ENCODE measurements at places on chromosomes 1 and 21.

DNA sequence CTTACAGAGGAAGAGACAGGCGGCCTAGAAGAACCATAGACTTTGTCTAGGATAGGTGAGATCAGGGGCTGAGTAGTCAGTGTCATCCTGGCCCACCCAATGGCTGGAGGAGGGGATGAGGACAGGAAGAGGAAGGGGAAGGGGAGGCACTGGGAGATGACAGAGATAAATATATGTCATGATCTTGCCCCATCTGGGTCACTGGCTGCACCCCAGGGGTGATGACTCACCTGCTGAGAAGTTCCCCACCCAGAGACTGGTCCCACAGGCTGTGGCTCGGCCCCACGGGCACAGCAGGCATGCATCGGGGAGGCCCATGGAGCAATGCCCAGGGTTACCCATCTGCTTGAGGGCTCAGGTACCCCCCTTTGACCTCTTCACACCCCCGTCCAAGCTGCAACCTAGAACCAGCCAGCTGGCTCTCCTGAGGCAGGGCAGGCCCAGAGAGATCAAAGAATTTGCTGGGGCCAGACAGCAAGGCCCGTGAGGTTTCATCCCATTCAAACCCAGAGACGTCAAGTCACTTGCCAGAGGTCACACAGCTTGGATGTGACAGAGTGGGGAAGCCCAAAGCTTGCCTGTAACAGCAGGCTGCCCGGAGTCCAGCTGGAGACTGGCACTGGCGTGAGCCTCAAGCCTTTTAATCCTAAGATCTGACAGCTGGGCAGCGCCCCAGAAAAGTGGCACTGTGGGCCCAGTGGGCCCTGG lies 34.7 kb upstream of the CASZ1 start:
- DNase-seq: no peak

GRCh38 chr1:72023063-72023930 lies 259.0 kb downstream of the NEGR1 start:
- DNase-seq: no peak

- DNase-seq: no peak
Measured at GRCh38 chr1:159067699-159068621, 8.6 kb downstream of the AIM2 start.

- DNase-seq: no peak
Measured at GRCh38 chr1:6273380-6273891, 12.5 kb upstream of the GPR153 start.

DNA sequence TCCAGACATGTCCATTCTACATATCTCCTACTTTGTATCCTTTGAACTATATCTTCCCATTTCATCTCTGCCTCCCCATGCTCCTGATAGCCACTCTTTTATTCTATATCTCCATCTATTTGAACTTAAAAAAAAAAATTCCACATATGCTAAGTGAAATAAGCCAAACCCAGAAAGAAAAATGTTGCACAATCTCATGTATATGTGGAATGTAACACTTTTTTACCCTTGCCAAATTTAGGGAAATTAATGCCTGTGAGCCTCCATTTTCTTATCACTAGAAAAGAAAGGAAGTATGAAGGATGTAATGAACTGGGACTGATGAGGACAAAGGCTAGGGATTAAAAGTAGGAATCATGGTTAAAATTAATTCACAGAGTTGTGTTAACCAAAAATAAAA lies 53.5 kb downstream of the RGS13 start:
- no peak for DNase-seq

- DNase-seq: no peak
Measured at GRCh38 chr1:158813164-158813563, 18.0 kb upstream of the MNDA start.

- no peak for DNase-seq
Measured at GRCh38 chr1:230747890-230748800, 957 bp downstream of the CAPN9 start.

- DNase-seq: no peak
Measured at GRCh38 chr21:44051462-44051941, 39.4 kb downstream of the TRAPPC10 start.

- DNase-seq: no peak
Measured at GRCh38 chr1:42739753-42740700, at the start of gene CLDN19. Gene CLDN19 (minus strand): TSS chr1:42740236. CDS start chr1:42740063, 173 bp downstream.

- DNase-seq: no peak
Measured at GRCh38 chr1:90394247-90394646, 322.9 kb downstream of the BARHL2 start.

GRCh38 chr1:56175211-56175610 lies 404.2 kb downstream of the PLPP3 start:
- no peak for DNase-seq

DNA sequence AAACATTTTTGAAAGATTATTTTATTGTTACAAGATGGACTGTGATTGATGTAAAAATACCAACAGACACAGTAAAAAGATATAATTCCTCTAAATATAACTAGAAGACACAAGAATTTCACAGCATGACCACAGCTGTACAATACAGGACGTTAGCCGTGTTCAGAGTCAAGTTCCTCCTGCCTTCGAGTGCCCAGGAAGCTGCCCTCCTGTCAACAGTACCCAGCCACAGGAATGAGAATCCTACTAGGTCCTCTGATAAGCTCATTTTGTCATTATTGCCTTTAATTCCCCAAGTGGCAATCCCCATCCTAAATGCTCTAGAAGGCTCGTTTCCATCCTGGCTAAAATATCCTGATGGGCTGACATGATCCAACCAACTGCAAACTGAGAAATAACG lies 16.4 kb upstream of the CAPN2 start:
- DNase-seq: no peak

GRCh38 chr1:204975568-204976235 lies 67.3 kb upstream of the CNTN2 start:
- DNase-seq: no peak

GRCh38 chr21:36079010-36079649 lies 9.3 kb downstream of the CBR1 start:
- DNase-seq: no peak

GRCh38 chr1:244862354-244862698 lies 2.0 kb downstream of the HNRNPU start:
- no peak for DNase-seq

- peak; percentile 22 for DNase-seq
Measured at GRCh38 chr1:157496121-157496526, 56.2 kb downstream of the FCRL5 start.

GRCh38 chr1:77220687-77221463 lies 1.6 kb upstream of the PIGK start:
- DNase-seq: no peak

GRCh38 chr1:70553567-70553956 lies 142.5 kb downstream of the CTH start:
- DNase-seq: no peak

DNA sequence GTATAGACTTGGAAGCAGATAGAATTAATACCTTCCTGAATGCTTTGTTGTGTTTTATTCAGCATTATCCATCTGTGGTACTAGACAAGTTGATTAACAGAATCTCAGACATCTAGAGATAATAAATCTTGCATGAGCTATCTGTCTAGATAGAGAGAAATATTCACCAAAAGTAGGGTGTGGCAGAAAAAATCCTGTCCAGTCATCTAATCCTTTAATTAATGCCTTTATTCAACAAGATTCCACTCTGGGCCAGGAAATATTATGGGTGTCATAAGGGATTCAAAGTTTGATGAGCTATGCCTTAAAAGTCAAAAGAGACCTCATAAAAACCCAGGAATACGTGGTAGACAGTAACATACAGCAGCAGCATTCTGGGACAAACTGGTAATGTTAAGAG lies 601.2 kb downstream of the LMO4 start:
- DNase-seq: no peak

- no peak for DNase-seq
Measured at GRCh38 chr1:3470650-3471355, 16.3 kb downstream of the ARHGEF16 start.

DNA sequence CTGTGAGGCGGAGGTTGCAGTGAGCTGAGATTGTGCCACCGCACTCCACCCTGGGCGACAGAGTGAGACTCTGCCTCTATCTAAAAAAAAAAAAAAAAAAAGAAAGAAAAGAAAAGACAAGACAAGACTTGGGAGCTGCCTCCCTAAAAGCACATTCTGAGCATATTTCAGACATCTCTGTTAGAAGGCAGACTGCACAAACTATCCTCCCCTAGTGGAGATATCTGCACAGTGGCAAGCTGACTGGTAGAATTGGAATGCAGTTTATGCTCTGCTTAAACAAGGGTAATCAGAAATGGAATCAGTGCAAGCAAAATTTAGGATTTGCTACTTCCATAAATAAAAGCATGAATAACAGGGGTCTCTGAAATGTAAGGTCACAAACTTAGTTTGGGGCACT lies 31.8 kb downstream of the GNG4 start:
- DNase-seq: no peak

- DNase-seq: no peak
Measured at GRCh38 chr1:27594564-27595510, 9.1 kb downstream of the AHDC1 start.

GRCh38 chr1:47180603-47181094 lies 9.2 kb downstream of the PDZK1IP1 start:
- DNase-seq: no peak

GRCh38 chr1:116356673-116357072 lies 16.4 kb upstream of the ATP1A1 start:
- DNase-seq: no peak

- no peak for DNase-seq
Measured at GRCh38 chr1:46425726-46426125, 31.6 kb downstream of the FAAH start.

- DNase-seq: no peak
Measured at GRCh38 chr1:226804907-226805759, 65.3 kb upstream of the PSEN2 start.

- no peak for DNase-seq
Measured at GRCh38 chr1:175792136-175792535, 48.7 kb upstream of the TNR start.

- DNase-seq: no peak
Measured at GRCh38 chr1:162928141-162928540, 67.2 kb upstream of the CCDC190 start.

GRCh38 chr1:85325920-85326319 lies 49.5 kb upstream of the BCL10 start:
- no peak for DNase-seq

GRCh38 chr1:84377480-84378095 lies 20.7 kb upstream of the DNASE2B start:
- no peak for DNase-seq

- no peak for DNase-seq
Measured at GRCh38 chr1:17045150-17045549, 8.7 kb downstream of the SDHB start.

GRCh38 chr1:96722161-96722922 lies 758 bp downstream of the PTBP2 start:
- DNase-seq: peak; percentile 9

GRCh38 chr21:45533361-45533845 lies 8.8 kb downstream of the SLC19A1 start:
- DNase-seq: no peak

- DNase-seq: no peak
Measured at GRCh38 chr1:17075470-17076255, 21.8 kb upstream of the SDHB start.

GRCh38 chr1:16155537-16156410 lies at the start of gene EPHA2:
Gene EPHA2 (minus strand): TSS chr1:16156069. CDS start chr1:16155932, 137 bp downstream.
- DNase-seq: no peak

DNA sequence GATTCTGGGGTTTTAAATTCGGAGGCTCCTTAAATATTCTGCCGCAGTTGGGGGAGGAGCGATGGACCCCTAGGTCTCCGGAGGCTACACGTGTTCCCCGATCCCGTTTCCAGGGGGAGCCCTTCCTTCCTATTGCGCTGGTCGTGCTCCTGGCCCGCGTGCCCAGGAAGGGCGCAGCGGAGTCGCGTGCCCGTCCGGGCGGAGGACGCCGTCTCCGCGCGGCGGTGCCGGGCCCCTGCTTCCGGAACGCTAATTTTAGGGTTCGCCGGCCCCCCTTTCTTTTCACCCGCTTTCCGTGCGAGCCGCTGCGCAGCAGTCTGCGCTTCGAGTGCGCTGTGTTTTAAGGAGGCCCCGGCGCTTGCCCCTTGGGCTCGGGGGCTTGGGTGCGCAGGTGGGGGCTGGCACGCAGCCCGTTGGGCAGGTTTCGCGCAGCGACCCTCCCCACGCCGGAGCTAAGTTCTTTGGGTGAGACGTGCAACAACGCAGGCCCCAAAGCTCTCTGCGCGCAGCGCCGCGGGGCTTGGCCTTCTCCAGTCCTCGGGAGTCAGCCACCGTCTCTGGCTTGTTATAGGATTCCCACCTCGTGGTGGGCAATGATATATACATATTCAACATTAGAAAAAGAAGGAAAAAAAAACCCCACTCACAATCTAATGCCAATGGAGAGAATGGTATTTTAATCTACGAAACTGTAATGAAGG lies 43.5 kb upstream of the DNAJC6 start:
- DNase-seq: no peak

- no peak for DNase-seq
Measured at GRCh38 chr1:43367904-43368645, at the start of gene ELOVL1. Gene ELOVL1 (minus strand): TSS chr1:43368011. CDS start chr1:43365609, 2,402 bp downstream.

DNA sequence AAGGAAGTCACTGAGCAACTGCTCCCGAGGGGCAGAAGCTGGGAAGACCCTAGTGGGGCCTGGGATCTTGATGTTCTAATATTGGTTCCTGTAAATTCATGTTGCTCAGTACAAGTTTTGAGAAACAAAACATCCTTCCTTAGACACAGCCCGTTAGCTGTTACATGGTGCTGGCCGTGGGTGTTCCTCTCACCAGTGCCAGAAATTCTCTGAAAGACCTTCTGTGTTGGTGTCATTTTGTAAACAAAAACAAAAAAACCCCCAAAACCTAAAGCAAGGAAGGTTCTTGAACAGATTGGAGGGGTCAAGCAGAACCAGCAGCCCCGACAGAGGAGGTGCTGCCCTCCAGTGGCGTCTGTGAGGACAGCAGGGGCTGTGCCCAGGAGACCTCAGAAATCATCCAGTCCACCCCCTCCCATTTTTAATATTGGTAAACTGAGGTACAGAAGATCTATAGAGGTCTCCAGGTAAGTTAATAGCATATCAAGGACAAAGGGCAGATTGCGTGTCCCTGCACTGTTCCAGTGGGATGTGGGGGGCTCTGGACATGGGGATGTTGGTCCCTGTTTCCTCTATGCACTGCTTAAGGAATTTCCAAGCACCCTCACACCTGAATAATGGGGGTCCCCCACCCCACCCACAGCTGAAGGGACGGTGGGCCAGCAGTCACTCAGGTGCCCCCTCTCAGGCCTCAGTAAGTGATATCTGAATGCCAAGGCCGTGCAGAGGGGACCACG lies 38.2 kb downstream of the SLC2A7 start:
- DNase-seq: no peak

- no peak for DNase-seq
Measured at GRCh38 chr1:9453375-9453774, 85.9 kb upstream of the SLC25A33 start.

GRCh38 chr1:78222960-78223358 lies 177.2 kb downstream of the GIPC2 start:
- DNase-seq: no peak

DNA sequence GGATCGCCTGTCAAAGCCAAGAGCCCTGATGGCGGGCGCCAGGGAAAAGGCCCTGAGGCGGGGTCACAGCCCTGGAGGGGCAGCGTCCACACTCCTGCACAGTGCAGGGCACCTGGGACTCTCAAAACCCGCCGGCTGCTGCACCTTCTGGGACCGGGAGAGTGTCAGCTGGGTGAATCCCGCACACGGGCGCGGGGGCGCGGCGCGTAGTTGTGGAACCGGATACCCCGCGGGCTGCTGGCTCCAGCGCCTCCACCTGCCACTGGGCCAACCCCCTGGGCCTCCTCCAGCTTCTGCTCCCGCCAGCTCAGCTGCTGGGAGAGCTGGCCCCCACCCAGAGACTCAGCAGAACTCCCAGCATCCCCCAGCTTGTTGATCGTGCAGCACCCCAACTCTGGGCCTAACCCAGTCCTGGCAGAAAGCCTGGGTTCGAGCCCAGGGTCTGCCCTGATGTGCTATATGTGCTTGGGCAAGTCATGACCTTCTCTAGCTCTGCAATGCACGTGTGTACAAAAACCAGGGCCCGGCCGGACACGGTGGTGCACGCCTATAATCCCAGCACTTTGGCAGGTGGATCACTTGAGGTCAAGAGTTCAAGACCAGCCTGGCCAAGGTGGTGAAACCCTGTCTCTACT lies 33.8 kb downstream of the NECAP2 start:
- DNase-seq: no peak

All from glomerular endothelial cell (primary cell).